ENCODE measurements at places on chromosomes 7 and 10.

- no peak overlapping the region for H3K4me3 ChIP-seq
- H3K27me3 ChIP-seq, result no peaks in the 10 kb centered on the region
- H3K4me1 ChIP-seq, result peaks cover 19% of the 10 kb centered on the region
- H3K27ac ChIP-seq, result peak overlapping the region; percentile 38
- no peak for DNase-seq
Observed at GRCh38 chr7:143397710-143398530, 10.7 kb downstream of the EPHA1 start.

DNA sequence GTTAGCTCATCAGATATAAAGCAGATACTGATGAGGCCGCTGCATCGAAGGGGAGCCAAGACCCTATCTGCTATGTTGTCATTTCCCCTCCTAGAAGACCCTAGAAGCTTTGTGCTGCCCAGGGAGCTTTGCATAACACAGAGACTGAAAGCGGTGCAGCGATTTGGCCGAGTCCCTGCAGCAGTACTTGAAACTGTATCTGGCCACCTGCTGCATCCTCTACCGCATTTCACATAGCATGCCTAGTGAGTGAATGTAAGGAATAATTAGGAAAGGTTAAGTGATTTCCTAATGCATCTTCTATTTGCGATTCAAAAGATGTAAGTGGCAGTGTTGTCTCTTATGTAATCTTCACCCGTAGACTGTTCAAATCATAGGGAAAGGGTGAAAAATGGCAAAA lies 106.7 kb downstream of the LRMDA start:
- H3K27me3 ChIP-seq, result no peaks in the 10 kb centered on the region
- no peaks in the 10 kb centered on the region for H3K4me1 ChIP-seq
- no peak overlapping the region for H3K4me3 ChIP-seq

DNA sequence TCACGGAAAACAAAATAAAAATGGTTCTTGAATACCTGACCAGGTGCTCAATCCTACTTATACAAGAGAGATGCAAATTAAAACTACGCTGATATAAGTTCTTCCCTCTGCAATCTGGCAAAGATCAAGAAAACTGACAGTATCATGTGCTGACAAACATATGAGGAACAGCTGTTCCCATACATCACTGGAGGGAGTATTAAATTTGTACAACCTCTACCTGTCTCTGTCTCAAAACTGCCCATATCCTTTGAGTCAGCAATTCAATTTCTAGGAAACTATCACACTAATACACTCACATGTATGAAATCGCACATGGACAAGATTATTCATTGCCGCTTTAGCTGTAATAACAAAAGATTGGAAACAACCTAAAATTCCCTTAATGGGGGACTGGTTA lies 11.0 kb upstream of the IL6 start:
- no peaks in the 10 kb centered on the region for H3K4me1 ChIP-seq
- no peak for DNase-seq
- no peak overlapping the region for H3K27ac ChIP-seq
- H3K4me3 ChIP-seq, result no peak overlapping the region

DNA sequence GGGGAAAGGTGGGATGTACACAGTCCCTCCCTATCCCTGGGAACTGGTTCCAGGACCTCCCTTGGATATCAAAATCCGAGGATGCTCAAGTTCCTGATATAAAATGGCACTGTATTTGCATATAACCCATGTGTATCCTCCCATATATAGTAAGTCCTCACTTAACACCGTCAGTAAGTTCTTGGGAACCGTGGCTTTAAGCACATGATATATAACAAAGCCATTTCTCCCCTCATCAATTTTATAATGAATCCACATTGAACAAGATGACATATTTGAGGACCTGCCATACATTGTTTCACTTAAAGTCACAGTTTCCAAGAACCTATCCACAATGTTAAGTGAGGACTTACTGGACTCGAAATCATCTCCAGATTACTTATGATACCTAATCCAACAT lies 5.4 kb downstream of the CRYGN start:
- no peak for DNase-seq
- H3K36me3 ChIP-seq, result no peaks in the 10 kb centered on the region
- H3K27ac ChIP-seq, result no peak overlapping the region
- peaks cover 7% of the 10 kb centered on the region for H3K4me1 ChIP-seq
- H3K27me3 ChIP-seq, result no peaks in the 10 kb centered on the region
- H3K4me3 ChIP-seq, result no peak overlapping the region

DNA sequence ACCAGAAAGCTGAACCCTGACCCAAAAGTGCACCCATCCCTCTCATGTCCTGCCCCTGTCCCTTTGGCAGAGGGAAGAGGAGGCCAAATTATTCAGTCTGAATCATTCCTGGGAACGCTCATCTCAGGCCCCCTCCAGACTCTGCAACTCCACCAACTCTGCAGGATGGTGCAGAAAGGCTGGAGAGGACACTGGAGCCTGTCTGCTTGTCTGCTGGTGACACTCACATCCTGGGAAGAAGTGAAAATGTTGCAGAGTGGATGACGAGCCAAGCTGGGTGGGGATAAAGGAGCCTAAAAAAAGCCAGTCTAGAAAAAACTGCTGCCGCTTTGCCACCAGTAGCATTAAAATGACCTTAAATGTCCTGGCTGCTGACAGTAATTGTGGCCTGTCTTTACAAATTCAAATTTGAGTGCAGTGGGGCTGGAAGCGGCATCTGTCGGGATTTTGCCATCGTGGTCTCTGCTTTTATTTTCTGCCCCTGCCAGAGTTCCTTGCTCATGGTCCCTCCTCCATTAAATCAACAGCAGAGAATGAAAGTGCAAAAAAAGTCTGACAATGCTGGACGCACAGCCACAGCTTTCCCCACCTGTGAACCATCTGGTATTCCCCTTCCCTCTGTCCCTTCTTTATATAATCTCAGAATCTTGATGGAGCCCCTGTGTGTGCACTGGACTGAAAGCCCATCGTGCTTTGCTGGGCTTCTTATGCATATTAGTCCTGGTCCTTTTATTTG lies 63.9 kb downstream of the STK17A start:
- H3K4me1 ChIP-seq, result no peaks in the 10 kb centered on the region
- peaks cover 2% of the 10 kb centered on the region for H3K36me3 ChIP-seq
- no peaks in the 10 kb centered on the region for H3K27me3 ChIP-seq
- H3K27ac ChIP-seq, result no peak overlapping the region
- H3K4me3 ChIP-seq, result no peak overlapping the region

GRCh38 chr7:134988161-134988560 lies 1.9 kb downstream of the AGBL3 start:
- H3K4me3 ChIP-seq, result no peak overlapping the region
- no peak overlapping the region for H3K27ac ChIP-seq
- 0 out of 2 replicates have a peak, but pooled peaks cover 1% of the 10 kb centered on the region for H3K36me3 ChIP-seq
- H3K27me3 ChIP-seq, result no peaks in the 10 kb centered on the region

- no peaks in the 10 kb centered on the region for H3K27me3 ChIP-seq
- H3K36me3 ChIP-seq, result no peaks in the 10 kb centered on the region
- H3K4me3 ChIP-seq, result no peak overlapping the region
- peaks cover 4% of the 10 kb centered on the region for H3K4me1 ChIP-seq
- no peak for DNase-seq
- H3K27ac ChIP-seq, result no peak overlapping the region
Observed at GRCh38 chr10:124032971-124033886, 60.2 kb downstream of the CHST15 start.

- no peak overlapping the region for H3K4me3 ChIP-seq
- no peaks in the 10 kb centered on the region for H3K27me3 ChIP-seq
- peaks cover 7% of the 10 kb centered on the region for H3K4me1 ChIP-seq
- no peak overlapping the region for H3K27ac ChIP-seq
- DNase-seq, result no peak
- peaks cover 19% of the 10 kb centered on the region for H3K36me3 ChIP-seq
Observed at GRCh38 chr10:80515511-80515910, 22.2 kb upstream of the SH2D4B start.

DNA sequence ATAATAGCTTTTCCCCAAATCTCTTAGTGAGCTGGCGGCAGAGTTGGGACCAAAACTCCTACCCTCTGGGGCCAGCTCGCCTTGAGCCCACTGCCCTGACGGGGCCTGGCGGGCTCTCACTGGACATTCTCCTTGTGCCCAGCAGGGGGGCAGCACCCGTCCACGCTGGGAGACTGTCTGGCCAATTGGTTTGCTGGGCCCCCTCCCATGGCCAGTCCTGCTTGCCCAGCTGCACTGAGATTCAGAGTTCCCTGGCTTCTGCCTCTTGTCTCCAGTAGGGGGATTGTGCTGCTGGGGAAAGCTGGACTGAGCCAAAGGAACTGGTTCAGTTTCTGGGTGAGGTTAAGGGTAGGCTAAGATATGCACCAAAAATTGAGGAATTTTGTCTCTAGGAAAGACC lies 59.8 kb downstream of the RAMP3 start:
- H3K36me3 ChIP-seq, result no peaks in the 10 kb centered on the region
- no peaks in the 10 kb centered on the region for H3K4me1 ChIP-seq
- peak; percentile 58 for DNase-seq
- H3K4me3 ChIP-seq, result no peak overlapping the region

GRCh38 chr10:130028465-130028819 lies 64.4 kb upstream of the EBF3 start:
- H3K27me3 ChIP-seq, result no peaks in the 10 kb centered on the region
- no peaks in the 10 kb centered on the region for H3K4me1 ChIP-seq
- H3K27ac ChIP-seq, result no peak overlapping the region

DNA sequence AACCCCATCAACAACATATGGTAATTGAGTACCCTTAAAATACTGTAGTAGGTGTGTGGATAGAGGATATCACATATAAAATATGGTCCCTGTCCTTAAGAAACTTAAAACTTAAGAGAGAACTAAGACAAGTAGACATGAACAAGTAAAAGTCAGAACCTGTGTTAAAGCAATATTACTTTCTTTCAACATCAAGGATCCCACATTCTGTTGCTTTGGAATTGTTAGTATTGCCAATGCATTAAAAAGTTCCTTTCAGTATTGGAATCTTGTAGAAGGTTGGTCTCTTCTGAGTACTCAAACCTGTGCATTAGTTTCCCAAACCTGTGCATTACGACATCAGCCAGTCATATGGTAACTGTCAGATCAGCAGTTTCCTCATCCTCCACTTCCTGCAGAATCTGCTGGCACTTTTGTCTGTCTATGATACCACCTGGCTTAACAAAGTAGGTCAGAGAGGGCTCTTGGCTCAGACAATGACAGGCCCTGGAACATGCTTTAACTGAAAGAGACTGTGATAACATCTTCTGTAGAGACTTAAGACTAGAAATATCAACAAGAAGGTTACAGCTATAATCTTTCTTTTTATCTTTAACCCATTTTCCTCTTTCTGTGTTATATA lies 56.5 kb downstream of the CCDC71L start:
- no peaks in the 10 kb centered on the region for H3K27me3 ChIP-seq
- H3K27ac ChIP-seq, result no peak overlapping the region
- no peak overlapping the region for H3K4me3 ChIP-seq
- H3K4me1 ChIP-seq, result peaks cover 1% of the 10 kb centered on the region
- no peaks in the 10 kb centered on the region for H3K36me3 ChIP-seq
- no peak for DNase-seq

DNA sequence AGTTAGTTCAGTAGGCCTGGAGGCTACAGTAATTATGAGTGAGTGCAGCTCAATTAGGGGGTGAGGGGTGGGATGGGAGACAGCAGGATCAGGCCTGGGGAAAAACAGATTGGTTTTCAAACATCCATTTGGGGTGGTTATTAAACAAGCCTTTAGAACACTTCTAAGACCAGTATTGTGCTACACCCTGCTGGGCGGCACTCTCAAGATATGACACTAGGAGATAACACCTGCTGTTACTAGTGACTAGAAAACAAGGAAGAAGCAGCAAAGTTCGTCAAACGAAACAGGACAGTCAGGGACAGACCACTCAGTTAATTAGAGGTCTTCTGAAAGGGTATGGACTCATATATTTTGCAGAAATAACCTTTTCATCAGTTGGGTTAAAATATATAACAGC lies 353.6 kb downstream of the PTEN start:
- H3K36me3 ChIP-seq, result no peaks in the 10 kb centered on the region
- no peaks in the 10 kb centered on the region for H3K27me3 ChIP-seq
- H3K4me1 ChIP-seq, result no peaks in the 10 kb centered on the region
- no peak overlapping the region for H3K27ac ChIP-seq
- DNase-seq, result no peak

DNA sequence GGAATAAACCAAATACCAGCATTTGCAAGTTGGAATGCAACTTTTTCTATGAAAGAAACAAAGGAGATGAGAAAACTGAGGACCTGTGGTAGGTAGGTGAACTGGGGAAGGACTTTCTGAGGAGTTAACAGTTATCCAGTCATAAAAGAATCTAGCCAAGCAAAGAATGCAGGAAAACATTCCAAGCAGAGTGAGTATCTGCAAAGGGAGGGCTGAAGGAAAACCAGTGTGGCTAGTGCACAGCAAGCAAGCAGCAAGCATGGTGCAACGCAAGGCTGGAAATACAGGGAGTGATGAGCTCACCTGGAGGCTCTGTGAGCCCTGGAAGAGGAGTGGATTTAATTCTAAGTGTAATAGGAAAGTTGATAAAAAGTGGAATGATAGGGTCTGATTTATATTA lies 44.0 kb downstream of the RTKN2 start:
- H3K4me3 ChIP-seq, result no peak overlapping the region
- H3K4me1 ChIP-seq, result peaks cover 31% of the 10 kb centered on the region
- DNase-seq, result peak; percentile 80
- peak overlapping the region; percentile 84 for H3K27ac ChIP-seq
- H3K27me3 ChIP-seq, result no peaks in the 10 kb centered on the region
- H3K36me3 ChIP-seq, result no peaks in the 10 kb centered on the region

DNA sequence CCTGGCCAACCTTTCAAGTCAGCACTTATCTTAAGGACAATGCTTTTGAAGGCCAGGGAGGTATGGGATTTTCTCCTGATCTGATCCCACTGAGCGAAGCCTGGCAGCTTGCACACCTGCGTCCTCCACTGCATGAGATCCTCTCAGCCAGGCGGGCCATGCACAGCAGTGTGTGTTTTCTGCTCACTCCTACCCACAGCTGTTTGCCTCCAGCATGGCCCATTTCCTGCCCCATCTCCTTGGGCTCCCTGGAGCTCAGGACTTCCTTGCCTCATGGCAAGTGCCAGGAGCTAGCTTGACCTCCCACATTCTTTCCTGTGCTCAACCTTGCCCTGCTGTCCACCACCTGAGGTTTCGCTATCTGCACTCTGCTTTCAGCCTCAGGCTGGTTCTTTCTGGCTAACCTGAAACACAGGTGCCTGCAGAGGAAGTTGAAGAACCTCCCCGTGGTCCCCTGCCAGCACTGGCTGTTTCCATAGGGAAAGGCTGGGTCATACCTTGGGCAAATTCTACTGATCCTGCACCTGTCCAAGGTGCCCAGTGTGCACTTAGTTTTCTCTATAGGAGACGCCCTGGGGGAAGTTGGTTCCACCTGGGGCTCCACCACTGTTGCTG lies 43.9 kb upstream of the EEPD1 start:
- no peaks in the 10 kb centered on the region for H3K36me3 ChIP-seq
- H3K4me1 ChIP-seq, result no peaks in the 10 kb centered on the region
- no peak overlapping the region for H3K27ac ChIP-seq
- H3K27me3 ChIP-seq, result no peaks in the 10 kb centered on the region

GRCh38 chr10:13784067-13784466 lies 197.3 kb downstream of the PRPF18 start:
- no peaks in the 10 kb centered on the region for H3K27me3 ChIP-seq
- no peak for DNase-seq
- no peaks in the 10 kb centered on the region for H3K36me3 ChIP-seq
- H3K27ac ChIP-seq, result no peak overlapping the region
- no peaks in the 10 kb centered on the region for H3K4me1 ChIP-seq
- H3K4me3 ChIP-seq, result no peak overlapping the region

GRCh38 chr10:91191584-91191919 lies 28.9 kb upstream of the PCGF5 start:
- no peak for DNase-seq
- H3K27ac ChIP-seq, result no peak overlapping the region
- no peaks in the 10 kb centered on the region for H3K4me1 ChIP-seq
- H3K36me3 ChIP-seq, result no peaks in the 10 kb centered on the region

- no peak for DNase-seq
- H3K27ac ChIP-seq, result no peak overlapping the region
- H3K36me3 ChIP-seq, result no peaks in the 10 kb centered on the region
- H3K4me1 ChIP-seq, result peaks cover 9% of the 10 kb centered on the region
- H3K4me3 ChIP-seq, result no peak overlapping the region
Observed at GRCh38 chr7:155724327-155725005, 80.0 kb downstream of the RBM33 start.
